Epithelial cell of proximal tubule (primary cell): ENCODE measurements at places on chromosomes 7 and 10. TPM values are rescaled to one million over a fixed set of nuclear protein-coding genes. Genes with fewer than 3 reads are reported as not detected.

- DNase-seq: no peak
Observed at GRCh38 chr7:38658921-38659320, 27.7 kb upstream of the AMPH start.

DNA sequence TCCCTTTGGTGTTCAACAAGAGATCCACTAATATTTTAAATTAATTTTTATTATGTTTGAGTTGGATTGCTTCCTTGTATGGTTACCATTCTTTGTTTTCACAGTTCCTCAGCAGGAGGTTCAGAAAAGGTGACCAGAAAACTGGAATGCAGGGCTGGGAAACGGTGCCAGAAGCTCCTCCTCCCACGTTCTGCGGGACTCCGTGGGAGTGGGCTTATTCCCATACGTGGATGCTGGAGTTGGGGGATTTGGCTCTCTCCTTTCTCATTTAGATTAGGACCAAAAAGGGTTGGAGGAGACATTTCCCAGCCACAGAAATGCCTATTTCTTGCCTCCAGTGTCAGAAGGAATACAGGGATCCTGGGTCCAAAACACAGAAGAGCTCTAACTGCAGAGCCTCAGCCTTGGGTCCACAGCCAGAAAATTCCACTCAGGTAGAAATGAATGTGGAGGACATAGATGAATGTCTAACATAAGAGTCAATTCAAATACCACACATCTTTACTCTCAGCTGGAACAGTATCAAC, 56.0 kb downstream of the SORBS1 start:
- no peak for DNase-seq

GRCh38 chr7:132735476-132735875, 159.2 kb upstream of the PLXNA4 start:
- no peak for DNase-seq

GRCh38 chr7:100819586-100819985, 7.7 kb downstream of the EPHB4 start:
- no peak for DNase-seq

- no peak for DNase-seq
Observed at GRCh38 chr10:69407621-69408301, 9.0 kb downstream of the TACR2 start.

GRCh38 chr10:110317866-110318850, 13.4 kb upstream of the SMNDC1 start:
- no peak for DNase-seq

- DNase-seq: no peak
Observed at GRCh38 chr7:113774182-113774807, 144.5 kb downstream of the PPP1R3A start.

The FOXI2 gene
- not detected in 2 replicates for total RNA-seq

DNA sequence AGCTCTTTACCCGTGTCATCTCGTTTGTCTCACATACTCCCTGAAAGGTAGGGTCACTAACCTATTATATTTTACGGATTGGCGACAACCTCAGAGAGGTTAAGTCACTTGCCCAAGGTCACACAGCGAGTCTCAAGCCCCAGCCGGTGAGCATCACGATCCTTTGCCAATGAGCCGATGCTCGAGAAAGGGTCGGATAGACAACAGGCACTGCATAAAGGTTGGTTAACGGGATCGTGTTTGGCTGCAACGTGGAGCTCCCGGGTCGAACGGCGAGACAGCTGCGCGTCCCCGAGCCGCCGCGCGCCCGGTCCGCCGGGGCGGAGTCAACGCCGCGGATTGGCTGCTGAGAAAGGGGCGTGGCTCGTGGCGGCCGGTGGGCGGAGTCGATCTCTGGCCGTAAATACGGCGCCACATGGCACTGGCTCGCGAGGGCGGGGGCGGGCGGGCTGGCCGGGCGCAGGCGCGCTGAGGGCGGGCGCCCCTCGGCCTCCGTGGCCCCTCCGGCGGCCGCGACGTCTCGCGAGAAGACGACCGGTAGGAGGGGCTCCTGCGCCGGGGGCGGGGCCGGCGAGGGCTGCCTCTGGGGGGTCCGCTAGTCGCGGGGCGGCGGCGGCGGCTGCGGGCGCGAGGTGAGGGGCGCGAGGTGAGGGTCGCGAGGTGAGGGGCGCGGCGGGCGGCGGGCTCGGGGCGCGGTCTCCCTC, at the start of gene CHST12:
Gene CHST12 (plus strand): TSS at position 598 of the 704 bp plus-strand sequence. CDS start 29,029 bp downstream, outside the sequence.
- DNase-seq: peak; percentile 12

The SYT15 gene
- 0.14 TPM in 1 of 2 replicates, not detected in the other for total RNA-seq

- no peak for DNase-seq
Observed at GRCh38 chr7:112510001-112510742, 29.4 kb downstream of the LSMEM1 start.

The BBIP1 gene
- total RNA-seq: 18.8 and 27.0 TPM in 2 replicates

The WDFY4 gene
- not detected in 2 replicates for total RNA-seq

GRCh38 chr10:23081891-23082290, 13.5 kb upstream of the MSRB2 start:
- no peak for DNase-seq
